ENCODE measurements at places on chromosomes 1 and 21.

- DNase-seq, result no peak
Observed at GRCh38 chr1:44347280-44347679, 7.8 kb downstream of the ERI3 start.

GRCh38 chr1:37540036-37540785, 13.9 kb downstream of the SNIP1 start:
- DNase-seq, result no peak

DNA sequence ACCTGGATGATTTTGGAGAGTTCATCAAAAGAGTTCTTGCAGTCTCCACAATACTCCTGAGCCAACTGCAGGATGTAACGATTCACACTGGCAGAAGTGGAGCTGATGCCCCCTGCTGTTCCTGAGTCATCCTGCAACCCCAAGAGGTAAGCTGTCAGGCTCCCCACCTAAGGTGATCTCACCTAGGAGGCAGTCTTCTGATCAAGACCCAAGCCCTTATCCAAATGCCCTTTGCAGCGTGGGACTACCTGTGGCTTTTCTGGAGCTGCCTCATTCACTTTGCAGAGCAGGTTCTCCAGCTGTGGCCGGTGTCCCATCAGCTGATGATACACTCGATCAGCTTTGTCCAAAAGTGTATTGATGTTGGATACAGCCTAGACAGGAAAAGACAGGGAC, 96.4 kb downstream of the UBR4 start:
- DNase-seq, result no peak

- DNase-seq, result no peak
Observed at GRCh38 chr1:208137193-208137592, 107.0 kb downstream of the PLXNA2 start.

DNA sequence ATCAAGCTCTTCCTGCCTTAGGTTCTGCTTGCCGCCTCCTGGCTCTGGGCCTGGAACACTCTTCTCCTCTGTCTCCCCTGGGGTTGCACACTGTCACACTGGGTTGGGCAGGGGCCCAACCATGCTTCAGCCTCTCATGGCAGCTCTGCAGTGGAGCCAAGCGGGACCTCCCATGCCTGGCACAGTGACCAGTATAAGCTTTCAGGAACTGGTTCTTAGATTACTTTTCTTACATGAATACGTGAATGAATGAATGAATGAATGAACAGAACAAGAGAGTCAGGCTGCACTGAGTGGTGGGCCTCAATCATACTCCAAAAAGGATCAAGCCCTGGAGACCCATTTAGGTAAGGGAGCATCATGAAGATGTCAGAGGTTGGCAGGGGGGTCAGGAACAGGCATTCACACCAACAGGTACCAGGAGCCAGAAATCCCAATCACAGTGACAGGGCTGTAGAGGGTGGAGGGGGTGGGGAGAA, 30.8 kb upstream of the TMEM125 start:
- DNase-seq, result no peak

DNA sequence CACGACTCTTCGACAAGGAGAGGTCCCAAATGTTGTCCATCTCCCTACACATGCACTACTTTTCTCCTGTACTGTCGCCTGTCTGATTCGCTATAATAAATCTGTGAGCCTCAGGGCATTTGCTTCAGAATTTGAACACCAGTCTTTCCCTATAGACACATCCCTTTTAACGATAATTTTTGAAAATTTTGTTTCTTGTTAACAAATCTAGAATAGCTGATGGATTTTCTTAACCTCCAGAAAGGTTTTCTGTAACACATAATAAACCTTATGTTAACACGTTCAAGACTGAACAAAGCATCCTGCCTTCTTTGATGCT, 704 bp downstream of the CAPZA1 start:
- DNase-seq, result no peak

DNA sequence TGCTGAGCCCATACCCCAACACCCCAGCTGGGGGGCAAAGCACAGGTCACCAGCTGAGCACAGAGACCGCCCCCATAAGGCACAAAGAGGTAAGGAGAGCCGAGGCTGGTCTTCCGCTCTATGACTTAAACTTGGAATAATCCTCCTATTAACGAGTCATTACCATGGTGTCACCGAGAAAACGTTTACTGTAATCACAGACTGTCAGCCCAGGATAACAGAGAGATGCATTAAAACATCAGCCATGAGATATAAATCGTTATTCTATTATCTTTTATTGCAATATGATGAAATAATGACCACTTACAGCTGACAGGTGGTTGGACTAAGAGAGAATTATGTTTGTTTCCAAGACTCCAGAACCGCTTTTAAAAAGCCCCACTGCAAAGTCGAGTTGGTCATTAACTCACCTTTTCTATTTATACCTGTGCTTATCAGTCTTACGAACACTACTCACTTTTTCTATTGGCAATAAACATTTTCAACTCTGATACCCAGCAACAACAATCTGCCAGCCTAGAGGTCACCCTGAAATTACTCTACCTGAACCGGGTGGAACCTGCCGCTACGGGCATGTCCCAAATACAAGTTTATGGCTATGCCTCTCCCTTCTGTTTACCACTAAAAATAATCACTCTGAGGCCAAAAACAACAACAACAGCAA, 21.5 kb downstream of the NPHP4 start:
- DNase-seq, result no peak

- DNase-seq, result no peak
Observed at GRCh38 chr21:8998946-8999681, 1522.3 kb upstream of the TPTE start.

GRCh38 chr1:94501426-94501825, 40.1 kb downstream of the F3 start:
- no peak for DNase-seq

DNA sequence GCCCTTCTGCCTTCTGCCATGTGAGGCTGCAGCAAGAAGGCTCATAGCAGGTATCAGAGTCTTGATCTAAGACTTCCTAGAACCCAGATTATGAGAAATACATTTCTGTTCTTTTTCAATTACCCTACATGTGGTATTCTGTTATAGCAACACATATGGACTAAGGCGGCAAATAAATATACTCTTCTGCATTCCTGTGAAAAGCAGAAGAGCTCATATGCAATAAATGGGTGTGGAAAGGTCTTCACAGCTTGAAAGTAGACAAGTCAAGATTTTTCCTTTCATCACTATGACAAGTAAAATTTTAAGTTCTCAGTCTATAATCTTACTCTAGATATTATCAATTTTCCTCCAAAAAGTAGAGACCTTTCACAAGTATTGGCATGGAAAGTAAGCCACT, 36.6 kb downstream of the TNFSF18 start:
- no peak for DNase-seq
